ENCODE measurements at places on chromosomes 1 and 21.

DNA sequence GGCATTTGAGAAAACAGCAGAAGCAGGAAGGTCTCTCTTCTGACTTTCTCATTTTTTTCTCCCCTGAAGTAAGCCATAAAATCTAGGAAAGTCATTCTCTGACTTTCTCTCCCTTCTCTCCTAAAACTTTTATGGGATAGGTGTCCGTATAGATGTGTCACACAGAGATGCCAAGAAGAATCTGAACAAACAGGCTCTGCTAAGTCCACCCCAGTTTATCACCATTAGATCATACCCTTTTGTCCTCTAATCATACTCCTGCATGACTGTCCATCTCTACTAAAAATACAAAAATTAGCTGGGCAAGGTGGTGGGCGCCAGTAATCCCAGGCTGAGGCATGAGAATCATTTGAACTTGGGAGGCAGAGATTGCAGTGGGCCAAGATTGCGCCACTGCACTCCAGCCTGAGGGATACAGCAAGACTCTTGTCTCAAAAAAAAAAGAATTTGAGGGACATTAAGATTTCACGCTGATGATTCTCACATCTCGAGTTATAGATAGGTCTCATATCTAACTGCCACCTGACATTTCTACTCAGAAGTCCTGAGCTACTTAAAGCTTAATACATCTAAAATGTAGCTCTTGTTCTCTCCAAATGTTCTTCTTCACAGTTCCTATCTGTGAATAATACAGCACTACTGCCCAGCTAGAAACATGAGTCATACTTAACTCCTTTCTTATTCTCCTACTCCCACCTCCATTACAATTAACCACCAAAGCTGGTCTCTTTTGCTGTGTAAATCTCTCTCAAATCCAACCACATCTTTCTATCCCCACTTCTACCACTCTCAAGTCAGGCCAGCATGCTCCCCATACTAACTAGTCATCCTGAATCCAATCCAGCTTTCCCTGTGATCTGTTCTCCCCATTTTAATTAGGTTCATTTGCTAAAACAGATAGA is 47.7 kb downstream of the ZNF644 start:
- no peak for DNase-seq

DNA sequence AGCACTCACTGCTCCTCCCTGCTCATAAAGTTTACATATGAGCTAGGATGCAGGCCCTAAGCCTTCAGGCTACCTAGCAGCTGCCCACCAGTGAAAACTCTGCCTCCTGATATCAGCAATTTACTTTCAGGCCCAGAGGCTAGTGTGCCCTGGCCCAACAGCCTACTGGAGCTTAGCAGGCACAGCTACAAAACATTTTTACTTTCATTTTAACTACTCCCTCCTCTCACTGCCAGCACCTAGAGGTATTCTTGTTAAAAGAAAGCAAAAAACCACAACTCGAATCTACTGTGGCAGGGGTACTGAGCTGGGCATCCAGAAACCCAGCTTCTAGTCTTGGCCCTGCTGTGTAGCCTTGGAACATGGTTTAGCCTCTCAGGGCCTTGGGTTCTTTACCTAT is 5.8 kb upstream of the LORICRIN start:
- no peak for DNase-seq

DNA sequence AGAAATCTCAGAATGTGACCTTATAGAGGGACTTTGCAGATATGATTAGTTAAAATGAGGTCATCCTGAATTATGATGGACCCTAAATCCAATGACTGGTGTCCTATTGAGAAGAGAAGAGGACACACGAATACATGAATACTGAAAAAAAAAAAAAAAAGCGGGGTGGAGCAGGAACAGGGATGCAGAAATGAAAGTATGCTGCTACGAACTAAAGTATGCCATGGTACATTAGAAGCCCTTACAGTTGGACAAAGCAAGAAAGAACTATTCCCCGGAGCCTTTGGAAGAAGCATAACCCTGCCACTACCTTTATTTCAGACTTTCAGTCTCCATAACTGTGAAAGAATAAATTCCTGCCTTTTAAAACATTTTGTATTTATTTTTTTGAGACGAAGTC is 557.9 kb upstream of the NCAM2 start:
- DNase-seq: no peak

DNA sequence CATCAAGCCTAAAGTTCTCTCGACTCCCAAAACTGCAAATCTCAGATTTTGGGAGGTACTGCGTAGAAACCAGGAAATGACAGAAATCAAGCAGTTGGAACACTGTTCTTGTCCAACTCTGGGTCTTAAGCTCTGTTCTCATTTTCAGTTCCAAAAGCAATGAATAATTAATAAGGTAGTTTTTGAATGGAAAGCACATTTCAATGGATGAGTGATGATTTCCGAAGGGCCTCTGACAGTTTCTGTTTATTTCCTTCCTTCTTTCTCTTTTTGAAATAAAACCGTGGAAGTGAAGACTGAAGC is 20.9 kb upstream of the TARBP1 start:
- DNase-seq: no peak

DNA sequence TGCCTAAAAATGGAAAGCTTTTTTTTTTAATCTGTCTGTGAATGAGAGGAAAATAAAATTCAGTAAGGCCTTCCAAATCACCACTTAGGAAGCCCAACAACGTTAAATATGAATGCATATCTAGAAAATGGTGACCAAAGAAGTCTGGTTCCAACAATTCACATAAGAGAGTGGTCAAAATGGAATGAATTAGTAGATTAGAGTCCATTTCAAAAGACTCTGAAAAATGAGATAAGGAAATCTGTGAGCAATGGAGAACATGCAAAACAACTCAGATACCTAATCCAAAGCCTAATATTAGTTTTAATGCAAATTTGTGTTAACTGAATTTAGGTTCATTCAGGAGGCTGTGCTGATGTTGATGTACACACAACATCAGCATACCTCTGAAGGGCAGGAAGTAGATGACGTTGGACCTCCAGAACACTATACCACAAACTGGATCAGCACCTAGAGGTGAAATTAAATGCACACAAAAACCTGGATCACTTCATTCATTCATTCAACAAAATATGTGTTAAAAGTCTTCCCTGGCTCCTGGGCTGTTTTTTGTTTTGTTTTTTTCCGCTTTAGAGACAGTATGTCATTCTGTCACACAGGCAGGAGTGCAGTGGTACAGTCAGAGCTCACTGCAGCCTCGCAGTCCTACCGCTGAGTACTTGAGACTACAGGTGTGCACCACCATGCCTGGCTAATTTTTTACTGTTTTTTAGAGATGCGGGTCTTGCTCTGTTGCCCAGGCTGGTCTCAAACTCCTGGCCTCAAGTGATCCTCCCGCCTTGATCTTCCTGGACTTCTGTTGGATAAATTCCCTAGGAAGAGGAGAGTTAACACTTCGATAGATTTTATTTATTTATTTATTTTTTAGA is 4.9 kb upstream of the BRWD1 start:
- no peak for DNase-seq

GRCh38 chr1:208122612-208123358 is 121.4 kb downstream of the PLXNA2 start:
- peak; percentile 14 for DNase-seq

- DNase-seq: no peak
These were observed 26.7 kb upstream of the CTPS1 start for GRCh38 chr1:40952744-40953315.

DNA sequence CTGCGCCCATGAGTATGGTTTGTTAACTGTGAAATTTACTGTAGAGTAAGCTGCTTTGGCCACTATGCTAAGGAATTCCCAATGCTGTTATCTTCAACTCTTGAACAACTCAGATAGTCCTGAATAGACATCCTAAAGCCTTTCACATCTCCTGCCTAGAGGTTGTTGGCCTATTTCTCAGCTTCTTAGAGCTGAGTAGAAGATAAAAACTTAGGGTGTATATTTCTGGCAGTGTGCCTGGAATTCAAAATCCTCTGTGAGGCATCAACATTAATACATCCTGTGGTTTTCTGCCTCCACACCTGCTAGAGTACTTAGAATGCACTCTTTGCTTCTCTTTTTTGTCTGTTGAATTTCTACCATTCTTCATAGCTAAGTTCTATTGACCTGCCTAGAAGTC is 45.8 kb upstream of the RC3H1 start:
- DNase-seq: no peak

GRCh38 chr1:66774438-66774837 is 22.2 kb downstream of the DYNLT5 start:
- DNase-seq: no peak

- no peak for DNase-seq
These were observed 586.3 kb downstream of the ADGRL2 start for GRCh38 chr1:82387012-82387366.

DNA sequence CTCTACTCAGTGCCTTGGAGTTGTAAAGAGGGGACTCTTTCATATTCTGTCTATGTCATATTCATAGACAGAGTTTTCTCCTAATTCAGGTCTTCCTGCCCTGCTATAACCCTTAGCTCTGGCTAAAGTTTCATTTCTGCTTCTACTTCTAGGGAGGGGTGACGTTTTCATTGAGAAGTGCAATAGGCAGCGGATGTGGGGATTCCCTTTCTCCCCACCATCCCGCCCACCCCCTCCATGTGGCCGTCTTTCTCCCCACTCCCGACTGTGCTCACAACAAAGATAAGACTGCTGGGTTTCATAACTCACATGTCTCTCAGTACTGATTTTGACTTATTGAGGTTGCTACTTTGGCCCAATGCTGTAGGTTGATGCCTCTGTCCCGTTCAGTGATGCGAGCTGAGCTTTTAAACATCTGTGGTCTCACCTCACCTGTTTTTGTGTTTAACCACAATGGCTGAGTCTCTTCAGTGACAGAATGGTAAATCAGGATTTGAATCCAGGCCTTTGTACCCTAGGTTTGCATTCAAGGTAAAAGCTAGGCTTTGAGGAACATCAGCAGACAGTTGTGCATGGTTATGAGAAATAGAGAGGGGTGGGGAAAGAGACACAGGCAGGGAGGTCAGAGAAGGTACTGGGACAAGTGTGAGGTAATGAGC is 7.8 kb upstream of the KIF14 start:
- DNase-seq: peak; percentile 95

DNA sequence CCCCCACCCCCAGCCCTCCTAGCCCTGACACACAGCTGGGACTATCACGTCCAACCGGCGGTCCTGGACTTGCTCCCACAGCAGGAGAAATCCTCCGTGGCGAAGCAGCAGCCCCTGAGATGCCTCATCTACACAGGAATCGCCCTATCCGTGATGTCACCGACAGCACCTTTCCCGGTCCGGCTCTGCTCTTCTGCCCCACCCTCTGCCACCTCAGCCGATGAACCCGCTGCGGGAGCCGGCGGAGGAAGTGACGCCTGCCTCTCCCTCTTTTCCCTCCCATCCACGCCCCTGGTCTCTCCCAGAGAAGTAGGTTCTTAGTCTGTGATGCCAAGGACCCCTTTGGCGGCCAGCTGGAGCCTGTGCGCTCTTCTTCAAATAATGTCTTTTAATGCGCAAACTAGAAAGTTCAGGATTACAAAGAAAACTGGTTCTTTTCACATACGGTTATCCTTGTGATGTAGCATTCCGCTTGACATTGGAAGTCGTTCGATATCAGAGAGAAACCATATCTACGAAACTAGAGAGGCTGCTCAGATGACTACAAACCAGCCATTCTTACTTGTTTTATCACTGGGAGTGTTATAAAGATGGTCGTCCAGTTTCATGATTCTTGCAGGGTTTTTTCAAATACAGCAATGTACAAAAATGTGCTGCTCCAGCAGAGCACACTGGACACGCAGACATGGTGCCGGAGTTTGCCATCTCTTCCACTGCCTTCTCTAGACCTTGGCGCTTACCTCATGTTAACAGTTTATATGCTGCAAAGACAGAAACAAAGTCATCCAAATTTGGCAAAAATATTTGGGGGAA is 120.3 kb downstream of the PPIAL4G start:
- no peak for DNase-seq

GRCh38 chr1:30748098-30748698 is 9.4 kb downstream of the LAPTM5 start:
- no peak for DNase-seq

GRCh38 chr1:64282351-64282750 is 78.9 kb downstream of the UBE2U start:
- no peak for DNase-seq

GRCh38 chr1:164498792-164499191 is 60.2 kb upstream of the PBX1 start:
- no peak for DNase-seq

- no peak for DNase-seq
These were observed 663 bp downstream of the ACOT7 start for GRCh38 chr1:6392809-6393399.

- DNase-seq: no peak
These were observed 98.6 kb upstream of the PLD5 start for GRCh38 chr1:242623119-242623518.

DNA sequence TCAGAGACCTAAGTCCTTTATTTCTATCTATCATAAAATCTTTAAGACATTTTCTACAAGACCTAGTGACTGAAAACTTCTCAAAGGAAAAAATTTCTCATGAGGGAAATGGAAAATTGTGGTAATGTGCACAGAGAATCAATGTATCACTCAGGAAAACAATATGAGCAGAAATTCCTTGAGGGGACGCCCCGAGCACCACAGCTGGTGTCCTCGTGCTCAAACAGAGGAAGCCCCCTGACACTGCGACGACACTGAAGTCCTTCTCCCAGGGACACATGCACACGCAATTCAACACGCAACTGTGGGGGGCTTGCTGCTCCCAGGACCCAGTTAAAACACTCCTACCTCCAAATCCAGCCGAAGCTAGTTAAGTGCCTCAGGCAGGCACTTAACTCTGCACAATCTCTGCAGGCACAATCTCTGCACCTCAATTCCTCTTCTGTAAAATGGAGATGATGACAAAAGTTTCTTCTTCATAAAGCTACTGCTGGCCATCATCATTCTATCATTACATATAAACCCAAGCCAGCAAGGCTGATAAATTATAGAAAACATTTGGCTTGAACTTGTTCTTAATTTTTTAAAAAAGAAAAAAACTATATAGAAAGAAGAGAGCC is 16.0 kb downstream of the ZBTB17 start:
- DNase-seq: no peak

Measured in inflammatory macrophage treated with lipopolysaccharide for 1 hour (primary cell).